ENCODE measurements at places on chromosomes 11 and 22.

- DNase-seq, result no peak
These were observed 95.2 kb downstream of the RCN1 start for GRCh38 chr11:32186118-32186517.

GRCh38 chr11:37124384-37124783 is 526.3 kb upstream of the RAG2 start:
- DNase-seq, result no peak

- no peak for DNase-seq
These were observed 79.2 kb downstream of the STIM1 start for GRCh38 chr11:3934658-3935057.

DNA sequence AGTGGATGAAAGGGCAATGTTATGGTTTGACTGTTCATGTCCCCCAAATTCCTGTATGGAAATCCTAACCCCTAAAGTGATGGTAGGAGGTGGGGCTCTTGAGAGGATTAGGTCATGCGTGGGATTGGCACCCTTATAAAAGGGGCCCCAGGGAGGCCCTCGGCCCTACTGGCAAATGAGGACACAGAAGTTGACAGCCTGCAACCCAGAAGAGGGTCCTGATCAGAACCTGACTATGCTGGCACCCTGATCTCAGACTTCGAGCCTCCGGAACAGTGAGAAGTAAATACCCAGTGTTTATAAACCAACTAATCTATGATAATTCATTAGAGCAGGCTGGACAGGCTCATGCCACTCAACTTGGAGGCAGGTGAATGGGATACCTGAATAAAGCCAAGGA is 8.7 kb downstream of the IFITM10 start:
- no peak for DNase-seq

DNA sequence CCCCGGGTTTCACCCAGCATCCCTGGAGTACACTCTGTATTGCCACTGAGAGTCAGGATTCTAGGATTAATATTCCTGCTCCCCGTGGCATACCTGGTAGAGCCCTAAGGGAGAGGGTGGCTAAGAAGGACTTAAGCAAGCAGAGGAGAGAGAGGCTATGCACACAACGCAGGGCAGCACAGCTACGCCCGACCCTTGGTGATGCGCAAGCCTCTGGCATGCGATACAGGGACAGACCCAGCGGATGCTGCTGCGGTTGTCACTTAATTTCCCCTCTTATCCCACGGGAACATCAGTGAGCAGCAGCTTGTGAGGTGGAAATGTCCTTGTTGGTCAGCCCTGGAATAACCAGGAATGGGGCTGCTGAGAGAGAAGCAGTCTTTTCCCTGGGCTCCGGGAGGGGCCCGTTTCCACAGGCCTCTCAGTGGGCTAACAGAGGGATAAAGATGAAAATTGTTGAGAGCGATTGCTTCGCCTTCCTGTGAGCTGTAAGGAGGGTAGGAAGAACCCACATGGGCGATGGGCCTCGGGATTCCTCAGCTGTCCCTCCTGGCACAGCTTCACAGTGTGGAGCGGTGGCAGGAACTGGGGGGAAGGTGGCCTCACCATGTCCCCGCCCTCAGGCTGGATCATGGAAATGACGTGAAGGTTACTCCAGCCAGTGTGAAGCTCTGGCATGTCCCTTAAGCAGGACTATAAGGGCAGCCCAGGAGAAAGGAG is 48.4 kb upstream of the RAB1B start:
- DNase-seq, result no peak

- no peak for DNase-seq
These were observed 102.8 kb downstream of the CEP164 start for GRCh38 chr11:117430293-117430955.

GRCh38 chr11:107655602-107656001 is 56.3 kb downstream of the SLN start:
- DNase-seq, result no peak
